ENCODE measurements at places on chromosomes 2 and 18. TPM values are rescaled to one million over a fixed set of nuclear protein-coding genes. Genes with fewer than 3 reads are reported as not detected.

GRCh38 chr18:49052891-49053644 lies 102.3 kb upstream of the SMAD7 start:
- DNase-seq, result no peak

- DNase-seq, result no peak
These were observed 9.0 kb upstream of the GAL3ST2 start for GRCh38 chr2:241767464-241768250.

GRCh38 chr2:151051574-151052220 lies 210.0 kb downstream of the RBM43 start:
- DNase-seq, result peak; percentile 25

- no peak for DNase-seq
These were observed 21.7 kb downstream of the INHBB start for GRCh38 chr2:120367649-120368048.

DNA sequence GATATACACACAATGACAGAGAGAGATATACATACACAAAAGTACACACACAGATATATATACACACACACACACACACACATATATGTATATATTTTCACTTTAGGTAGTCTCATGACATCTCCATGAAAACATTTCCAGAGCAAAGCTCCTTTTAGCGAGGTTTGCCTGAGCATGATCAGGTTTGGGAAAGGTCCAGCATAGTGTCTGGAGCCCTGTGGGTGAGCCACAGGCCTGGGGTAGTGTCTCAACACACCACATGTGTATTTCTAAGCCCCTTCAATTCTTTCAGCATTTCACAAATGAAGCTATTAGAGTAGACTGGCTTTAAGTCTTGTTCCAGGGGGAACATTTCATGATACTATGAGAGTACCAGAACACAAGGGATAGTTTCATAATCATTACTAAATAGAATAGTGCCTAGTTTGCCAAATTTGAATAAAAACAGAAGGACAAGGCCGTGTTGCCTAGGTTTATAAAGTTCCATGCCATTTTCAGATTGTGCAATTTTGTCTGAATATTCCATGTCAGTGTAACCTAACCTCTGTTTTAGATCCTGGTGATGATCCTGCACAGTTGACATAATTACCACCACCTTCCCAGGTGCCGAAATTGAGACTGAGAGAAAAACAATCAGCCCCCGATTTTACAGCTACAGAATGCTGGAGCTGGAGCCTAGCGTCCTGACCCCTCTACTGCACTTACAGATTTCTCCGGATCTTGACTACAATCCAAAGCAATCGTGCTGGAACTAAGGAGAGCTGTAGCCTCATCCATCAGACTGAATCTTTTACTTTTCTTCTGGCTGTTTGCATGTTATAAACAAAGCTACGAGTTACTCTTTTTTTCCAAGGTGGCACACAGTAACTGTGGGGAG lies 332.7 kb downstream of the CYRIA start:
- DNase-seq, result no peak

The TRAF3IP1 gene
- 5.7 TPM for polyA plus RNA-seq

The TEKT4 gene
- polyA plus RNA-seq, result not detected

The SNORC gene
- not detected for polyA plus RNA-seq

The KHK gene
- polyA plus RNA-seq, result 7.6 TPM

Data from naive thymus-derived CD4-positive, alpha-beta T cell (primary cell).